Activated CD4-positive, alpha-beta memory T cell treated with anti-CD3 and anti-CD28 coated beads, Interleukin-2, amount 10 ng/mL, durations not matched to agents 7 days and 5 days (primary cell): ENCODE measurements at places on chromosomes 1 and 21. TPM values are rescaled to one million over a fixed set of nuclear protein-coding genes. Genes with fewer than 3 reads are reported as not detected.

OR6K3 gene
- not detected for total RNA-seq

KCNA3 gene
- 86.2 TPM for total RNA-seq

TSPAN2 gene
- 3.4 TPM for total RNA-seq

LCE2A gene
- not detected for total RNA-seq

RGSL1 gene
- not detected for total RNA-seq

ST6GALNAC5 gene
- not detected for total RNA-seq

KRTAP11-1 gene
- not detected for total RNA-seq

NUDC gene
- total RNA-seq, result 56.1 TPM

OR10J1 gene
- not detected for total RNA-seq

TCHH gene
- 0.05 TPM for total RNA-seq

DNA sequence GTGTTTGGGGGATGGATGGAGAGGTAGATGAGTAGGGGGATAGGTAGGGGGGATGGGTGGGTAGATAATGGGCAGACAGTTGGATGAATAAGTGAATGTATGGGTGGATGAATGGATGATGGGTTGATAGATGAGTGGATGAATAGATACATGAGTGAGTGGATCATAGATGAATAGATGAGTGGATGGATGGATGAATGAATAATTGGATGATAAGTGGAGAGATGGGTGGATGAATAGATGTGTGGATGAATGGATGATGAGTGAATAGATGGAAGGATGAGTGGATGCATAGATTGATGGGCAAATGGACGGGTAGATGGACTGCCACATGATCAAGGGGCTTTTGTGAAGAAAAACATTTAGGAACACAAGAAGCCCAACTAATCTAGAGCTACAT lies 133.3 kb upstream of the F3 start:
- no peak overlapping the region for H3K27ac ChIP-seq
- no peak for DNase-seq
- peaks cover 3% of the 10 kb centered on the region for H3K27me3 ChIP-seq

DNA sequence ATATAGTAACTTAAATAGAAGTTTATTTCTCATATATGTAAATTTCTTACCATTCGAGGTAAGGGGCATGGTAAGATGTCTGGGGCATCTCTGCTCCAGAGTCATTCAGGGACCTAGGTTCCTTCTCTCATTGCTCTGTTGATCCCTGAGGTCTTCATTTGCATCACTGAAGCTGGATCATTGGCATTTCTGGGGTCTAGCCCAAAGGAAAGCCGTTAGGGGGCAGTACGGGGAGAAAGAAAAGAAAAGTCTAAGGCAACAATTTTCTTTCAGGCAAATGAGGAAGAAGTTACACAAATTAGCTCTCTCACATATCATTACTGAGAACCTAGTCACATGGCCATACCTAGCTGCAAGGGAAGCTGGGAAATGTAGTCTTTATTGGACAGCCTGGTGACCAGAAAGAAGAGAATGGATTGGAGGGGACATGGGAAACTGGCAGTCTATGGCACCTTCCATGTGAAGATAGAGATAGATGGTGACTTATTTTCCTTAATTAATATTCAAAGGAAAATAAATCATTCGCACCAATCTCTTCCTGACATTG lies 10.2 kb upstream of the SUSD4 start:
- H3K36me3 ChIP-seq, result no peaks in the 10 kb centered on the region
- no peaks in the 10 kb centered on the region for H3K4me1 ChIP-seq
- H3K4me3 ChIP-seq, result no peak overlapping the region
- peaks cover 12% of the 10 kb centered on the region for H3K27me3 ChIP-seq
- H3K27ac ChIP-seq, result no peak overlapping the region
- no peak for DNase-seq

- H3K27me3 ChIP-seq, result no peaks in the 10 kb centered on the region
- H3K4me3 ChIP-seq, result no peak overlapping the region
- H3K36me3 ChIP-seq, result no peaks in the 10 kb centered on the region
Measured at GRCh38 chr1:27122652-27123051, 32.3 kb downstream of the SLC9A1 start.

DNA sequence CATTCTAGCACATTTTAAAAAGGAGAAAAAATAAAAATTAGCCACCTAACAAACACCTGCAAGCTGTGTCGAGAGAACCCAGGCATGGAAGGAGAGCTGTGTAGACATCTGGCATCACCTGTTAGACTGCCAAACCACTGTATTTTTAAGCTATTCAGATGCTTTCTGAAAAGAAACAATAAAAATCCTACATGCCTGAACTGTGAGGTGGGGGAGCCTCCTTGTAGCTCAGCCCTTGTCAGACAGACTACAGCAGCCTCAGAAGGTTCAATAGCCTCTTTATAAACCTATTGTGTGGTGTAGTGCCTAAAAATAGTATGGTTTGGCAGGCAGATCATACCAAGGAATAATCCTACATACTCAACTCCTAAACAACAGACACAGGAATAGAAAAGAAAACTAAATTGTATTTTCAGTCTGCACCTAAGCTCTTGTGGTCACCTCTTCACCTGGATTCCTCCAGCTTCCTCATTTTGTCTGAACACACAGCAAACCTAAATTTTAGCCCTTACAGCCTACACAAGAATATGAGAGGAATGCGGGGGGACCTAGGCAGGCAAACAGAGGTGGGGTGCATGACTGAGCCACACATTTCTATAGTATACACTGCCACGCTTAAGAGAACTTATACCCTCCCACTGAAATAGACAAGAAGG lies 67.0 kb downstream of the SIPA1L2 start:
- H3K4me1 ChIP-seq, result peaks cover 7% of the 10 kb centered on the region
- no peak for DNase-seq
- no peaks in the 10 kb centered on the region for H3K36me3 ChIP-seq
- H3K4me3 ChIP-seq, result no peak overlapping the region
- H3K27me3 ChIP-seq, result no peaks in the 10 kb centered on the region
- no peak overlapping the region for H3K27ac ChIP-seq

- H3K36me3 ChIP-seq, result no peaks in the 10 kb centered on the region
- no peaks in the 10 kb centered on the region for H3K27me3 ChIP-seq
- no peak for DNase-seq
Measured at GRCh38 chr21:21111309-21111920, 113.2 kb downstream of the NCAM2 start.

GRCh38 chr1:214511639-214511998 lies 39.8 kb downstream of the PTPN14 start:
- peaks cover 5% of the 10 kb centered on the region for H3K4me1 ChIP-seq
- H3K36me3 ChIP-seq, result no peaks in the 10 kb centered on the region
- H3K27me3 ChIP-seq, result peaks cover 22% of the 10 kb centered on the region
- no peak overlapping the region for H3K27ac ChIP-seq

DNA sequence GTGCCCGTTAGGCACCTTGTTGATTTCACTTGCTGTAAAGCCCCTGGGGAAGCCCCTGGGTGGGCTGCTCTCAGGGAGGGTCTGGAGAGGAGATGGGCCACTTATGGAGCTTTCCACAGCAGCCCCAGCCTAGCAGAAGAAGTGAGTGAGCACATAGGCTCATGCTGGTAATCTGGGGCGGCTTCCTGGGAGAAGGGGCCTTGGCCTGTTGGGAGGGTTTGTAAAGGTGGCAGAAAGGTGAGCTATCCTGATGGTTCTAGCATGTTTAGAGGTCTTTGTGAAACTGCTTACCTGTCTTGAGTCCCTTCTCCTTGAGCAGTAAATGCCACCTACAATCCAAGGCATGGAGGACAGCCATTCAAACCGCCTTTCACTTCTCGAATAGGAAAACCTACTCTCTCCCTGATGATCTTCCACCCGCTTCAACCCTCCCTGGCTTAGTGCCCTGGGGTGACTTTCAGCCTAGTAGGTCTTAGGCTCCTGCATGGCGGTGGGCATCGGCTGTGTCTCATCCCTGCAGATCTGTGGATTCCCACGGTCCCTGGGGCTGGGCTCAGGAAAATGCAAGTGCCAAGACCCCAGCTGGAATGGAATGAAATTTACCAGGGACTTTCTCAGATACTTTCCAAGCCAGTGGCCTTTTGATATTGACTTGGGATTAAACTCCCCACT lies 87.6 kb upstream of the SELENON start:
- peaks cover 16% of the 10 kb centered on the region for H3K4me1 ChIP-seq
- no peak for DNase-seq
- H3K27me3 ChIP-seq, result peaks cover 22% of the 10 kb centered on the region

DNA sequence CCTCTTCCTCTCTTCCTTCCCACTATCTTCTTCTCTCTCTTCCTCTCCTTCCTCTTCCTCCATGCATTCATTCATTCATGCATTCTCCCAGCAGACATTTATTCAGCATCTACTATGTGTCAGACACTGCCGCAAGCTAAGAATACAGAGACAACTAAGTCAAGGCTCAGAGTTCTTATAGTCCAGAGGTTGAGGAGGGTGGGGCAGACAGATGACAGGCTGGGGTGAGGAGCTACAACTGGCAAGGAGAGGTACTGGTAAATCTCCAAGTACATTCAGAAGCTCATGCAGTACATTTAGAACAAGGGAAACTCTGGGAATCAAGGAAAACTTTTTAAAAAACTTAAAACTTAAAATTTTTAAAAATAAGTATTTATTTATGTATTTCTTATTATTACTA lies 56.4 kb upstream of the FMOD start:
- H3K27me3 ChIP-seq, result peaks cover 48% of the 10 kb centered on the region
- H3K4me3 ChIP-seq, result no peak overlapping the region
- no peaks in the 10 kb centered on the region for H3K4me1 ChIP-seq
- no peak overlapping the region for H3K27ac ChIP-seq
- no peak for DNase-seq

DNA sequence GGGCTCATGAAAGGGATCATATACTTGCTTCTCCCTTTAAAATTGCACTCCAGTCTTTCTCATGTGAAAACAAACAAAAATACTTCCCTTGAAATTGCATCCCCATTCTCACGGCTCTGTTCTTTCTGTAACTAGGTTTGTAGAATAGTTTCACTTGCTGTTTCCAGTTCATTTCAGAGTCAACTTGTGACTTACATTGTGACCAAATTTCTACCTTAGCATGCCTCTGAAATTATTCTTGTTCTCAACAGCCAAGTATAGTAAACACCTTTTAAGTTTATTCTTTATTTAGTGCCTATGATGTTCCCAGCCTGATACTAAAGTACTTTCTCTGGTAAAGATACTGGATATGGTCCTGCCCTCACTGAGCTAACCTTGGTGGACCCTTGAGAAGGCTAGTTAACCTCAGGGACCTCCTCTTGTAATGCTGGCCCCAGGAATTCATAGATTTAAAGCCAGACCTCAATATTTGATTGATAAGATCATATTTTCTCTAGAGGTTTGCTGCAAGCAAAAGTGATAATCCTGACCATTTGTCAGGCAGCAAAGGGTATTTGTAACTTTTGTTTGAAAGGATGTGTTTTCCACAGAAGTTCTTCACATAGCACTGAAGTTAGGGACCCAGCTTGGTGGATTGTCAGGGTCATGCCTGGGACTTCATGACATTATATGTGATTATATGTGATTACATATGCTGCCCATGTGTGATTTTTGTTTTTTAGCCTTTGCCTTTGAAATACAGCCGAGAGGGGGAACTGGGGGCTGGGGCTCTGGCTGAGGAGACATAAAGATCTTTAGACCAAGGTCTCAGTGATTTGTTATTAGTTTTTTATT lies 29.6 kb downstream of the VANGL2 start:
- peaks cover 10% of the 10 kb centered on the region for H3K36me3 ChIP-seq
- DNase-seq, result no peak
- no peaks in the 10 kb centered on the region for H3K27me3 ChIP-seq
- H3K4me3 ChIP-seq, result peak overlapping the region; percentile 50
- H3K27ac ChIP-seq, result peak overlapping the region; percentile 80

- H3K4me1 ChIP-seq, result no peaks in the 10 kb centered on the region
- no peak for DNase-seq
- H3K27me3 ChIP-seq, result peaks cover 24% of the 10 kb centered on the region
- H3K27ac ChIP-seq, result no peak overlapping the region
- H3K36me3 ChIP-seq, result no peaks in the 10 kb centered on the region
Measured at GRCh38 chr1:202250982-202251381, 57.4 kb downstream of the LGR6 start.

DNA sequence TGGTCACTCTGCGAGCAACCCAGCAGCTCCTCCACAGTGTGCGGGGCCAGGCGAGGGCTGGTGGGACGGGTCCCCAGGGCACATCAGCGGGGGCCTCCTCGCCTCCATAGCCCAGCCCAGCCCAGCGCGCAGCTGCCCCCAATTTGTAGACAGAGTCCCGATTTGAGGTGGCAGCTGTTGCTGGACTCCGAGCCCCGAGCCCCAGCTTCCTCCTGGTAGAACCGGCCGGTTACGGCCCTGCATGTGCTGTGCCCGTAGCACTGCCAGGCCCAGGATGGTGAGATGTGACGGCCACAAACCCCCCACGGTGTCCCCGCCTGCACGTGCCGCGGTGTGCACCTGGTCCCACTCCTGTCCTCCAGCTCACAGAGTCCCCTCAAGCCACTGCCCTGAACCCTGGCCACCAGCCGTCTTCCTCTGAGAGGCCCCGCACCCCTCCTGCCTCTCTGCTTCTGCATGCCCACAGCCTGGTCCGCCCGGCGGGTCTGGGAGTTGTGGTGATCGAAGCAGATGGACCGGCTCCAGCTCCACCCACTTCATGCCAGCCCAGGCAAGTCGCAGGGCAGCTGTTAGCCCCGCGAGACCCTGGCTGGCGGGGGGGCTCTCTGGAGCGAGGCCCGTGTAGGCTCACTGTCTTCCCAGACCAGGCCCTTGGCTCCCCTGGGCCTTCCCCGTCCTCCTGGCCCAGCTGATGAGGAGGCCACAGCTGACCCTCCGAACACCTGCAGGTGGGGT lies 55.5 kb downstream of the MORN1 start:
- no peak for DNase-seq
- H3K4me3 ChIP-seq, result no peak overlapping the region
- H3K27me3 ChIP-seq, result no peaks in the 10 kb centered on the region
- H3K36me3 ChIP-seq, result no peaks in the 10 kb centered on the region
- no peaks in the 10 kb centered on the region for H3K4me1 ChIP-seq

DNA sequence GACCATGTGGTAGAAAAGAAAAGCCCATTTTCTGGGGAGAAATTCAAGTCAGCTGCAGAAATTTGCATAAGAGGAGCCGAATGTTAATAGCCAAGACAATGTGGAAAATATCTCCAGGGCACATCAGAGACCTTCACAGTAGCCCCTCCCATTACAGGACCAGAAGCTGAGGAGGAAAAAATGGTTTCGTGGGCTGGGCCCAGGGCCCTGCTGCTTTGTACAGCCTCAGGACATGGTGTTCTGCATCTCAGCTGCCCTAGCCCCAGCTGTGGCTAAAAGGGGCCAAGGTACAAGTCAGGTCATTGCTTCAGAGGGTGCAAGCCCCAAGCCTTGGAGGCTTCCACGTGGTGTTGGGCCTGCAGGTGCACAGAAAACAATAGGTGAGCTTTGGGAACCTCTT lies 108.3 kb downstream of the DMRTB1 start:
- no peak overlapping the region for H3K27ac ChIP-seq
- H3K36me3 ChIP-seq, result no peaks in the 10 kb centered on the region
- H3K4me3 ChIP-seq, result no peak overlapping the region
- H3K27me3 ChIP-seq, result peaks cover 48% of the 10 kb centered on the region
- no peak for DNase-seq

GRCh38 chr1:171762143-171762563 lies 19.3 kb upstream of the METTL13 start:
- no peak overlapping the region for H3K4me3 ChIP-seq
- peaks cover 30% of the 10 kb centered on the region for H3K27me3 ChIP-seq
- H3K4me1 ChIP-seq, result no peaks in the 10 kb centered on the region
- H3K27ac ChIP-seq, result no peak overlapping the region
- no peaks in the 10 kb centered on the region for H3K36me3 ChIP-seq
